ENCODE measurements at places on chromosomes 13 and 19.
A peak's percentile ranks its signal among the peaks of the same experiment; 100 is the strongest.

DNA sequence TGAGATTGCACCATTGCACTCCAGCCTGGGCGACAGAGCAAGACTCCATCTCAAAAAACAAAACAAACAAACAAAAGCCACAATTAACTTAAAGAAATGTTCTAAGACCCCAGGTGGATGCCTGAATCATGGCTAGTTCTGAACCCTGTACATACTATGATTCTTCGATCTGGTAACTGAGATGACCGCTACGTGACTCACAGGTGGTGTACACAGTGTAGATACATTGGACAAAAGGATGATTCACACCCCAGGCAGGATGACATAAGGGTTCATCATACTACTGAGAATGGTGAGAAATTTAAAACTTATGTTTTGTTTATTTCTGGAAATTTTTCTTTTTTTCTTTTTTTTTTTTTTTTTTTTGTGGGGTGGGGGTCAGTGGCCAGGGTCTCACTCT, 6.5 kb downstream of the ZNF426 start:
- DNase-seq = no peak

DNA sequence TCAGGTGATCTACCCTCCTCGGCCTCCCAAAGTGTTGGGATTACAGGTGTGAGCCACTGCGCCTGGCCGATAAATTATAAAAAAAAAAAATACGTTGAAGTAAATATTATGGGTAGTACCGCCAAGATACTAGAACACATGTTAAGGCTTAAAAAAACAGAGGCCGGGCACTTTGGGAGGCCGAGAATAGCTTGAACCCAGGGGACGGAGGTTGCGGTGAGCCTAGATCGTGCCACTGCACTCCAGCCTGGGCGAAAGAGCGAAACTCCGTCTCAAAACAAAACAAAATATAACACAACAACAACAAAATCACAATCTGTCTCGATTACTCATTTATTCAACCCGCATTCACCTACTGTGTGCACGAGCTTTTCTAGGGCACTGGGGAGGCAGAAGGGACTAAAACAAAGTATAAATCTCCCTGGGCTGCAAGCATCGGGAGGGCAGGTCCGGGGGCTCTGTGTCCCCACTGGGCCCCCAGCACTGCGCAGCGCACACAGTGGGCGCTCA, 1.3 kb upstream of the BICRA start:
- DNase-seq = no peak

- peak; percentile 40 for DNase-seq
These were observed 11.8 kb upstream of the FBN3 start for GRCh38 chr19:8161135-8161646.

GRCh38 chr13:51240958-51241357, 18.8 kb downstream of the FAM124A start:
- DNase-seq = no peak
